T-cell (primary cell): ENCODE measurements at places on chromosomes 11 and 22.

DNA sequence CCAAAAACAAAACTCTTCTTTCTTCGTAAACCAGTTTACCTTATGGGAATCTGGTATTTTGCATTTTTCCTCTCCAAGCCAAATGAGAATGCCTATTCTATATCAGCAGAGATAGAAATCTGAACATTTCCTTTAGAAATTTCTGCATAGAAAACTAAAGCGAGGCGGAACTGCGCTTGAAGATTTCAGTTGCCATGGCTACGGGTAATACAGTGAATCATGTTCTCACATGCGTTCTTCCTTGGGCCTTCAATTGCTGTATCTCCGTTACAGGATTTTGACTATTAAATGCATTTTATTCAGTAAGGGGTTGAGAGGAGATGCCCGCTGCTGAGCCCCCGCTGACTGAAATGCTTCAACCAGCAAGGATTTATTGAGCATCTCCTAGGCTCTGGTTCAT, 108.2 kb upstream of the CRYBB3 start:
- no peaks in the 10 kb centered on the region for H3K36me3 ChIP-seq
- no peaks in the 10 kb centered on the region for H3K4me1 ChIP-seq
- no peaks in the 10 kb centered on the region for H3K27me3 ChIP-seq
- no peak overlapping the region for H3K4me3 ChIP-seq
- DNase-seq: no peak
- no peak overlapping the region for H3K27ac ChIP-seq

DNA sequence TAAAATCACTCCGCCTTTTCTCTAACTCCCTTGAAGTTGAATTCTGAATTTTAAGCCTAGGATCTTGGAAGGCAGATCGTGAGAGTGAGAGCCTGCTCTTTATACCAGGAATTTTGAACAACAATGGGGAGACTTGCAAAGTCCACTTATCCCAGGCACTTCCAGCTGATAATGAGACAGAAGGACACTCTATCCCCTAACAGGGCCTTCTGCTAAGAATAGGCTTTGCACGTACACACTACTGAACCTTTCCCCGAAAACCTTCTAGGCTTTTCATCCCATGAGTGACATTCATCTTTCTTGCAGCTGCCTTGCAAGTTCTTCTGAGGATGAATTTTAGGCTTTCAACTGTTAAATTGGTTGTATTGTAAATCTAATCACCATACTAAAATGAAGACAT, 44.0 kb upstream of the WT1 start:
- no peaks in the 10 kb centered on the region for H3K36me3 ChIP-seq
- no peak overlapping the region for H3K27ac ChIP-seq
- H3K27me3 ChIP-seq: no peaks in the 10 kb centered on the region
- no peak for DNase-seq
- H3K4me1 ChIP-seq: no peaks in the 10 kb centered on the region

DNA sequence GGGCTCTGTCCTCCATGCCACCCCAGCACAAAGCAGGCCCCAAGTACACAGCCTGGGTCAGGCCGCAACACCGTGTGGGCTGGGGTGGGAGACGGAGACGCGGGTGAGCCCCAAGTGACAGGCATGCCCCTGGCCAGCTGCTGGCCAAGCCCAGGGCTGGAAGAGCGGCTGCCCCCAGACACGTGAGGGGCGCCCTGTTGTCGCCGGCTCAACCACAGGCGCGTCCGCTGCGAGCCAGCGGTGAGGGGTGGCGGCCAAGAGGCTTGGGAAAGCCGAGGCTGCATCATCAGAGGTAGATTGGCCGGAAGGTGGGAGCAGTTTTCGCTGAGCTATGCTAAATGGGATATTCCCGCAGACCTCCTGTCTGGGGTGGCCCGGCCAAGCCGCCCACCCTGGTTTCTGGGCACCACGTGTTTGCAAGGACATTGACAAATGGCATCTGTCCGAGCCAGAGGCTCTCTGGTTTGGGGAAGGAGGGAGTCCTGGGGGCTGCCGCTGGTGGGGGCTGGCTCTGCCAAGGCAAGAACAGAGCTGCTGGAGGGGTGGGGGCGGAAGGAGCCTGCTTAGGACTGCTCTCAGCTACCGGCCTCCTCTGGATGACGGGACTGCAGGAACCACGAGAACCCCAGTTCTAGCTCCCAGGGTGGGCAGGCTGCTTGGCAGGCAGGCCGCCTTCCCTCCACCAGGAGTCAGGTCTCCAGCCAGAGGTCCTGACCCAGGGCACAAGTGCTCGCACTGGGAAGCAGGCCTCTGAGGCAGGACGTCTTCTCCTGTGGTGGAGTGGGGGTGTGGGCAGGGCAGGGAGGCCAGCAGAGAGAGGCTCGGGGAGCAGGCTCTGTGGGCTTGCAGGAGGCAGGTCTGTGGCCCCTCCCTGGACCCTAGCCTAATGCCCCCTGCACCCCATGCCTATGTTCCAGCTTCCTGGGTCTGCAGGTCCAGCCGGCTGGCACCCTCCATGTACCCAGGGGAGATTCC, 552 bp downstream of the PRR33 start:
- DNase-seq: no peak
- peaks cover 28% of the 10 kb centered on the region for H3K36me3 ChIP-seq
- peak overlapping the region; percentile 67 for H3K4me3 ChIP-seq
- peaks cover 22% of the 10 kb centered on the region for H3K4me1 ChIP-seq
- H3K27ac ChIP-seq: peak overlapping the region; percentile 65
- no peaks in the 10 kb centered on the region for H3K27me3 ChIP-seq

DNA sequence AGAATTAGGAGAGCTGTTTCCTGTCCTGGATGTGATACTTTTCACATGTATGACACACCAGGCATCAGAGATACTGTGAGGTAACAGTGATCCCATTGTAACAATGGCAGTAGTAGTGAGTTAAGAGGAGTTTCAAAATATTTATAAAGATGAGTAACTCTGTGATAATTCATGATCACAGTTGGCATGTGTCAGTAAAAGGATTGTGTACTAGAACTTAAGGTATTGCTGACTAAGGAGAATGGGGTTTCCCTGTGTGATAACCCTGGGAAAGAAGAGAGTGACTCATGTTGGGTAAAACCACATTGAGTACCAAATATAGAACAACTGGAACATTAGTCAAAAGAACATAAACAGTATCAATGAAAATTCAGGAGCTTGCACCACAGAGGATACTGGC, 22.9 kb upstream of the SLC5A1 start:
- no peak overlapping the region for H3K4me3 ChIP-seq
- H3K4me1 ChIP-seq: no peaks in the 10 kb centered on the region
- H3K27ac ChIP-seq: no peak overlapping the region
- DNase-seq: no peak

- no peaks in the 10 kb centered on the region for H3K36me3 ChIP-seq
- no peaks in the 10 kb centered on the region for H3K27me3 ChIP-seq
- no peak overlapping the region for H3K27ac ChIP-seq
- no peak overlapping the region for H3K4me3 ChIP-seq
- peaks cover 15% of the 10 kb centered on the region for H3K4me1 ChIP-seq
Measured at GRCh38 chr22:46617207-46617985, 2.8 kb upstream of the GRAMD4 start.

DNA sequence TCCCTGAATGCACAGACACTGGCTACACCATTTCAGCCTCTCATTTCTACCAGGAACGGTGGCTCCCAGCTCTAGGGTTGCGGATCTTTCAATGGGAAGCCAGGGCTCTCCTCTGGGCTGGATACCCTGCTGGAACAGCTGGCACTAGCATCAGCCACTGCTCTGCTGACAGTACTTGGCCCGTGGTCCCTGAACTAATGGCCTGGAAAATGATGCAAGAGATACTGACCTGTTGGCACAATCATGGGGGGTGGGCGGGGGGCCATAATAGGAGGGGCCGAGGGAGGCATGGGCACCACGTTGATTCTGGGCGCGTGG, 10.7 kb upstream of the TBC1D10A start:
- H3K4me3 ChIP-seq: no peak overlapping the region
- DNase-seq: no peak
- no peaks in the 10 kb centered on the region for H3K27me3 ChIP-seq
- no peak overlapping the region for H3K27ac ChIP-seq
- no peaks in the 10 kb centered on the region for H3K4me1 ChIP-seq

- no peak overlapping the region for H3K4me3 ChIP-seq
- H3K36me3 ChIP-seq: no peaks in the 10 kb centered on the region
- H3K4me1 ChIP-seq: peaks cover 17% of the 10 kb centered on the region
- no peak for DNase-seq
Measured at GRCh38 chr11:12719221-12719620, 45.0 kb downstream of the TEAD1 start.
